ENCODE measurements at places on chromosomes 16 and 17.

- no peak for DNase-seq
Measured at GRCh38 chr17:72614871-72615626, 477.4 kb downstream of the SLC39A11 start.

GRCh38 chr17:73072219-73072962 is 20.1 kb downstream of the SLC39A11 start:
- DNase-seq: no peak

GRCh38 chr17:73031472-73031871 is 61.0 kb downstream of the SLC39A11 start:
- no peak for DNase-seq

- no peak for DNase-seq
Measured at GRCh38 chr17:16442594-16443510, 27.5 kb downstream of the TRPV2 start.

DNA sequence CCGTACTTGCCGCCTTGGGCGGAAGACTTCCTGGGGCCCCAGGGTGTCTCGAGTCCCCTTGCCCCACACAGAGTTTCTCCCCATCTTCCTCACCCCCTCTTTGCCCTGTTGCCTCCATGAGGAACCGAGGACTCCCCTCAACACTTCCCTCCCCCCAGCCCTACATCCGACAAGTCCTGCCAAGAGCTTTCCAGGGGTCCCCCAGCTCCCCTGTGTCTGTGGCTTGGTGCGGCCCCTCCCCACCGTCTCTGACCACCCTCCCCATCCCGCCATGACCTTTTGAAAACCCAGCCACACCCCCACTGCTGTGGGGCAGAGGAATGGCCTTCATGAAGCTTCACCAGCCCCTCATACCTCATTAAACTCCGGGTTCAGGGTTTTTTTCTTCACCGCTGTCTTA is 11.4 kb downstream of the SCGB1C2 start:
- no peak for DNase-seq

DNA sequence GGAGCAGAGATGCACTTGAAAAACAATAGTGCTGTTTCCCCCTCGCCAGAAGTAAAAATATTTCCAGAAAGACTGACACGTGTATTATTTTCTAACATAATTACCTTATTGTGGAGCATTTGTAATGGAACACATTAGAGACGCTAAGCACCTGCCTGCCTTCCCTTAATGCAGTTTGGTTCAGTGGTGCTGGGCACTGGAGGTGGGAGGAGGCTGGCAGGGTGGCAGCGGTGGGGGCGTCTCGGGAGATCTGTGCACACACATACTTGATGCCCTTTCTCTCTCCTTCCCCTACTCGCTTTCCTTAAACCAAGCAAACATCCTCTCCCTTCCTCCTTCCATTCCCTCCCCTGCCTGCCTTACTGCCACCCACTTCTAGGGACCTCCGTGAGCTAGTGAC is 156.6 kb upstream of the SDK2 start:
- no peak for DNase-seq

- DNase-seq: no peak
Measured at GRCh38 chr16:711548-712320, 3.2 kb upstream of the METRN start.

DNA sequence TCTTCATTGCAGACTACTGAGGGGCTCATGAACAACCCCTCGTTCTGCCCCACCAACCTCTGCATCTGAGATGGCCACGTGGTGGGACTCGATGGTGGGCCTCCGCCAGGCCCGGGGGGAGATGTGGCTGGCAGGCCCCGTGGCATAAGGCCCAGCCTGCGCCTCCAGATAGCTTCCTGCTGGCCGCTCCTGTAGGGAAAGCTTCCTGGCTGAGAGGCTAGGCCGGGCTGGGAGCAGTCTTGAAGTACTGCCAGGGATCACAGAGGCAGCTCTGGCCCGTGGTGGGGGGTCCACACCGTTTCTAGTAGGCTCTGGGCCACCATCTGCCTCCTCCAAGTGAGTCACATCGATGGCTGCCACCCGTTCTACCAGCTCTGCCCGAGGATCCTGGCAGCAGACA is 7.6 kb downstream of the CAMKK1 start:
- no peak for DNase-seq

- DNase-seq: no peak
Measured at GRCh38 chr16:50124769-50125168, 28.3 kb upstream of the TENT4B start.

DNA sequence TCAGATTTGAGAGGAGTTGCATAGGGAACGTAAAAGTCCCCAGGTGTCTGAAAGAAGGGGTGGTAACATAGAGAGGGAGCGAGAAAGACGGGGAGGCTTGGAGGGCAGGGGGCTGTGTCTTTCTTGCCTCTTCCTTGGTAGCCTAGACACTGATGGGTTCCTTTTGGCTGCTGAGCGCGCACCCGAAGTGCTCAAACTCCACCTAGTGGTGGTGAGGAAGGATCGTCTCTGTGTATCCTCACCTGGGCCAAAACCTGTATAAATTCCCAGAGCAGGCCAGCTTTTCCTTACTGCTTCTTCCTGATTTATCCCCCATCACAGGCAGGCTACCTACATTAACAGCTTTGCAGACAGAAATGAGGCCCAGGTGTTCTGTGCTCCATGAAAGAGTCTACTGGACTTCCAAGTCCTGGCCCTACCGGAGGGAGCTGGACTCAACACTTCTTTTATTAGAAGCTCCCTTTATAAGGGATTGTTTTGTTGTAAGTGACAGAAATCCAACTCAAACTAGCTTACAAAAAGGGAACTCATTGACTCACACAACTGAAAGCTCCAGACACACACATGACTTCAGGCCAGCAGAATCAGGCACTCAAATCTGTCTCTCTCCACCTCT is 5.5 kb upstream of the SLC25A35 start:
- no peak for DNase-seq

GRCh38 chr16:76214856-76215255 is 62.3 kb upstream of the CNTNAP4 start:
- DNase-seq: no peak

DNA sequence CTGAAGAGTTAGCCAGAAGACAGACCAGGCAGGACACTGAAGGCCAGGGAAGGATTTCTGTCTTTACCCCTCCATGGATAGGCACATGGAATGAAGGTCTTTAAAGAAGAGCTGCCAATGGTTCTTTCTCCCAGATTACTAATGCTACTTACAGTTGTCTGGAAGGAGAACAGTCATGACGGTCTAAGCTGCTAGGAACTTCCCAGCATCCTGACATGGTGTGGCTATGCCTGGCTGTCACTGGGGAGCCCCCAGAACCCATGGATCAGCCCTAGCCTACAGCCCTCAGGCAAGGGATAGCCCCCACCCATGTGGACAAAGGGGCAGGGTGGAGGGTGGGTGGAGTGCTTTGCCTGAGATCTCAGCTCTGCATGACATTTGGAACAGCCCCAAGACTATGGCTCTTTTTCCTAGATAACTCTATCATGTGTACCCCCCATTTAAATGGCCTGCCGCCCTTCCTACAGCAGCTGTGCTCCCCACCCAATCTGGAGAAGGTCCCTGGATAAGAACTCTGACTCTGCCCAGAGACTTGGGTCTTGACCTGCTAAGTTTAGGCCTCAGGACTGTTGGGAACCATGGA is 9.2 kb upstream of the KAT7 start:
- DNase-seq: no peak

GRCh38 chr17:8143581-8144400 is 8.4 kb downstream of the PER1 start:
- no peak for DNase-seq

All from NCI-H524 treated with DMSO at 0.1 percent for 48 hours (cell line).